ENCODE measurements at places on chromosomes 16 and 17.

GRCh38 chr17:7119314-7119713, 4.7 kb upstream of the ASGR2 start:
- DNase-seq: no peak

- DNase-seq: peak; percentile 55
These were observed 9.2 kb downstream of the FMNL1 start for GRCh38 chr17:45230787-45231480.

DNA sequence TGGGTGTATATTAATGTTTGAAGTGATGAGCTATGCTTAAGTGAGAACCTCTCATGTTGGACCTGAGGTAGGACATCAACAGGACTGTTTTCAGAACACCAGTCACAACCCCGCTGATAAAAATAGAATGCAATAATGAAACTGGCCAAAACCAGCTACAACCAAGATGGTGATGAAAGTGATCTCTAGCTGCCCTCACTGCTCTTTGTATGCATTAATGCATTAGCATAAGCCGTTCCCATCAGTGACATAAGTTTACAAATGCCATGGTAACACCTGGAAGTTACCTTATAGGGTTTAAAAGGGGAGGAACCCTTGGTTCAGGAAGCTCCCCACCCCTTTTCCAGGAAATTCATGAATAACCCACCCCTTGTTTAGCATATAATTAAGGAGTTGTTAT, 672.5 kb upstream of the EEF2KMT start:
- no peak for DNase-seq

DNA sequence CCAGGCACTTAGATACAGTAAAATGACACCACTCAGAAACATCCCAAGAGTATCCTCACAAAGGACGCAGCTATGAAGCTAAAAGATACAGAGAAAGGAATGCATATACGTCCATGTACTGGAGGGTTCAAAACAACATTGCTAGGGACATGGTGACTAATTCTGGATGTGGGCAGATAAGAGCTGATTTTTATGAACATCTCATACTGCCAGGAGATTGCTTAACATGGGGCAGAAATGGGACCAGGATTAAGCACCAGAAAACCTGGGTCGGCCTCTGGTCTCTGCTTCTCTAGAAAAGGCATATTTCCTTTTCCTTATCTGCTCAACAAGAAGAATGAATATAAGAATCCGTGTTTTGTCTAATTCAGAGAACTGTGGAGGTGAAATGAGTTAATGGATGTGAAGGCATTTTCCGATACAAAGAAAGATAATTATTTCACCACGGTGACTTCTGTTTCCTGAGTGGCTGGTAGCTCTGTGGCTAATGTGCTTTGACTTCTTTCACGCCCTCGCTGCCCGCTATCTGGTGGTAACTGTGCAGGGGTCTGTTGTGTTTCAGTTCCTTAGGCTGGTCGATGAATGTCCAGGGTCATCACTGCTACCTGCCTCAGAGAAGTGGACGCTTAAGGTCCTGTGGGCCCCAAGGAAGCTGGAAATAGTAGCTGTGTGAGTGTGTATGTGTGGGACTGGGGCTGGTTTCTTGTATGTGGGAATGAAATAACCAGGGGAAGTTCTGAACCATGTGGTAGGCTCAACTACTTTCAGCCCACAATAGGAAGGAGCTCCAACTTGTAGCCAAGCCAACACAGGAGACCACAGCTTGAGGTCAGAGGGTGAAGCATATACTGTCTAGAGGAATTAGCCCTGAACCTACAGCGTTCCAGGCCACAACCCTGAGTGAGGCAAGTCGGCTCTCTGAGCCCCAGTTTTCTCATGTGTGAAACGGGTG, 15.8 kb upstream of the CCL5 start:
- no peak for DNase-seq

- no peak for DNase-seq
These were observed 43.8 kb downstream of the PITPNM3 start for GRCh38 chr17:6512552-6512951.

DNA sequence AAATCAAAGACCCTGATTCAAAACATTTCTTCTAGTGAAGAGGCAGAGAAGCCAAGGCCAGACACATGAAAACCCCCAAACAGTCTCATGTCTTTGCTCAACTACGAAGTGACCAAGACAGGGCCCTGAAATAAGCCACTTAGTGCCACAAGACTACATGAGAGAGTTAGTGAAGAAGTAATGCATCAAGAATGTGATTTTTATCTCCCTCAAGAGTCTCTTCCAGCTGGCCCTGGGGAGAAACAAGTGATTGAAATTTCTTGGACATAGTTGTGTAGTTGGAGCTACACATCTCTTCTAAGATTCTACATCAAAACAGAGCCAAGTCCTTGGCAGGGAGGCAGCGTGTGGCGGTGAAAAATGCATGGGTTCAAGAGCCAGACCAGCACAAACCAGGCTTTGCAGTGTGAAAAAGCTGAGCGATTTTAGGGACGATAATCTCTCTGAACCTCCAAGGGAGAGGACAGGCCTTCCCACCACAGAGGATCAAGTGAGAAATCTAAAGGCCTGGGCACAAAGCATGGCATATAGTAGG, 30.6 kb downstream of the LYRM1 start:
- DNase-seq: peak; percentile 50

- DNase-seq: no peak
These were observed 532.7 kb upstream of the CDH8 start for GRCh38 chr16:62568926-62569325.

DNA sequence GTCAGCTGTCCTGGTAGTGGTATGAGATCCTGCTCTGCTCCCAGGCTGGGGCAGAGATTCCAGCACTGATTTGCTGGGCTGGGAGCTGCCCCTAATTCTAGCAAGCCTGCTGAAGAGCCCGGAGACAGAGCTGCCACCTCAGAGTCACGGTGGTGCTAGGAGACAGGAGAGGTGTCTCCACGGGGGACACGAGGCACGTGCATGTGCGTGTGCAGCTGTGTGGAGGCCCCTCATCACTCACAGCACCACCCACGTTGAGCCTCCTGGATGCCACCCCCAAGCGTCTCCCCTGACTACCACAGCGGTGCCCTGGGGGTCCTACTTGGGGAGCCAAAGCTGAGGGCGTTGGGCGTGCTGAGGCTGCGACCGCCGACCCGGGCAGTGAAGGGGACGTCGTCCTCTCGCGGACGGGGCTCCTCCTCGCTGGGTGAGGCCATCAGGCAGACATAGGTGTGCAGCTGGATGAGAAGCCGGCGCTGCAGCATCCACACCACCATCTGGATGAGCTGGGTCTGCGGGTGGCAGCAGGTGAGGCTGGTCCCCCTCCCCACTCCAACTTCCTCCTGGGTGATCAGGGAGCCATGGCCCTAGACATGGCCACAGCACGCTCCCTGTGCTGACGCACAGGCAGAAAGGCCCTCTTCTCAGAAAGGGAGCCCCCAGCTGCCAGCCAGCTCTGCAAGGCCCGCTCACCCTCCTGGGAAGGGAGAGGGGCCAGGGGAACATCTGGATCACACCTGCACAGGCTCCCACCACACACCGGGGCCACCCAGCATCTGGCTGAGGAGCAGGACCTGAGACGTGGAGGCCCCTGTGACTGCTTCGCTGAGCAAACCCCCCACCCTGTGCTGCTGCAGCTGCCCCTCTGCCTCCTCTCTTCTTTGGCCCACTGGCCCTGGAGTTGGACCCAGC, 11.6 kb downstream of the MPG start:
- no peak for DNase-seq

All from GM03348 (cell line).